ENCODE measurements at places on chromosomes 6 and 20.

DNA sequence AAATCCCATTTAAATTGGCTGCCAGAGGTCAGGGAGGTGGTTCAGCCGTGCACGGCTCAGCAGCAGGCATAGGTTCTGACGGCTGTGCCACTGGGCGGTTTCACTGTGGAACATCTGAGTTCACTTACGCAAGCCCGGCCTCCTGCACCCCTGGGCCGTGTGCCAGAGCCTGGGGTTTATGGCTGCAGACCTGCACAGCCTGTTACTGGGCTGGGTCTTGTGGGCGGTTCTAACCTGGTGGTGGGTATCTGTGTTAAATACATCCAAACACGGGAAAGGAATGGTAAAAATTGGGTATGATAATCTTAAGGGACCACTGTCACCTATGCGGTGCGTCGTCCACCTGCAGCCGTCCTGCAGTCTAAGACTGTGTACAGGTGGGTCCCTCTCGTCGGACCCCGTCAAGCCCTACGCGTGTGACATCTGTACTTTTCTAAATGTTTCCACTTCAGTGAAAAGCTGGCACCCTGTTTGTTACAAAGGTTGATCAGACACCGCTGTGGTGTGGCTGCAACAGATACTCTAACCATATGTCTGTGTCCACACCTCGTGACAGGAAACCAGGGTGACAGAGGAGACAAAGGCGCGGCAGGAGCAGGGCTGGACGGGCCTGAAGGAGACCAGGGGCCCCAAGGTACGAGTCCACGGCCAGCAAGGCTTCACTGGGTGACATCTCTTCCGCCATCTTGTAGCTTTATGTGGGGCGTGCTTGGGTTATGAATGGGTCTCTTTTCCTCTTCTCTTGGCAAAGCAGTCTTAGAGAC is 21.5 kb downstream of the COL9A3 start:
- no peak for DNase-seq

- DNase-seq = no peak
Observed at GRCh38 chr6:34412643-34413214, 13.1 kb downstream of the RPS10 start.

DNA sequence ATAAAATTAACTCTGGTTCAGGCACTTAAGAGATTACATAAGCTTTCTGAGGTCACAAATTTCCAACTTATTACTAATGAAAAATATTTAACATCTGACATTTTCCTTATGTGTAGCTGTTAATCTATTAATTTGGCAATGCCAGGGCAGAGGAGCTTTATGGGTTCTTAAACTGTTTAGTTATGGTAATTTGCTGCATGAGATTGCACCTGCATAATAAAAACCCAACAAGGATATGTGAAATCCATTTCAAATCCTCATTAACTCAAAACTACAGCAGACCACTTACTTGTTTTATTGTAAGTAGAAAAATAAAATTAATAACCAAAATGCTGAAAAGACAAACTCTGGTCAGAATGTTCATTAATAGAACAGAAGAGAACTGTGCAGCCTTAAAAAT is 98.1 kb downstream of the PREP start:
- no peak for DNase-seq

GRCh38 chr20:15848126-15848525 is 725.1 kb downstream of the KIF16B start:
- DNase-seq = no peak

- DNase-seq = no peak
Observed at GRCh38 chr20:48483334-48484066, 344.3 kb downstream of the PREX1 start.

DNA sequence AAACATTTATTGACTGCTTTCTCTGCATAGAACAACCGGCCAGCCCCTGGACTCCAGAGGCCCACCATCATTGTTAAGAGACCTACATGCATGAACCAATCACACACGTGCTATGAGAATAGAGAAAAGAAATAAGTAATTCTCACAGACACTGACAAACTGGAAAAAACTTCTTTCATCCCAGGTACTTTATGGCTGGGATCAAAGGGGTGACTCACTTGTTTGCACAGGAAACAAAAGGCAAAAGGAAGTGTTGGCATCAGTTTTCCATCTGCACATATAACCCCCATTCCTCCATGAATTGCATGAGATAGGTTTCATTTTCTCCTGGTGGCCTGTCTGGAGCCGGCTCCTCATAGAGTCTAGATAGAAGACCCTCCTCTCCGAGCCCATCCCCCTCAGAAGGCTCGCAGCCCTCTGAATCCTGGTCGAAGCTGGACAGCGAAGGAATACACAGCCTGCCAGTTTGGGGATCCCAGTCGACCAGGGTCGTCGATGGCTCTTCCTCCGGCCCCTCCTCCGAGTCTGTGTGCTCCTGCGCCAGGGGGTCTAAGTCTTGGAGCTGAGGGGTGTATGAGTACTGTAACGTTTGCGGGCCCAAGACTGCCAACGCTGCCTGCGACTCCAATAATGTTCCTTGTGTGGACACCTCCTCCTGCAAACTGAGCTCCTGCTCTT is 43.3 kb downstream of the IL20RA start:
- peak; percentile 7 for DNase-seq

- DNase-seq = no peak
Observed at GRCh38 chr20:63053432-63054102, 46.8 kb upstream of the BHLHE23 start.

- DNase-seq = no peak
Observed at GRCh38 chr6:88157106-88157505, 9.0 kb downstream of the CNR1 start.

- no peak for DNase-seq
Observed at GRCh38 chr20:60372822-60373221, 414.6 kb downstream of the CDH26 start.

GRCh38 chr6:87070741-87071140 is 24.2 kb downstream of the CGA start:
- no peak for DNase-seq

DNA sequence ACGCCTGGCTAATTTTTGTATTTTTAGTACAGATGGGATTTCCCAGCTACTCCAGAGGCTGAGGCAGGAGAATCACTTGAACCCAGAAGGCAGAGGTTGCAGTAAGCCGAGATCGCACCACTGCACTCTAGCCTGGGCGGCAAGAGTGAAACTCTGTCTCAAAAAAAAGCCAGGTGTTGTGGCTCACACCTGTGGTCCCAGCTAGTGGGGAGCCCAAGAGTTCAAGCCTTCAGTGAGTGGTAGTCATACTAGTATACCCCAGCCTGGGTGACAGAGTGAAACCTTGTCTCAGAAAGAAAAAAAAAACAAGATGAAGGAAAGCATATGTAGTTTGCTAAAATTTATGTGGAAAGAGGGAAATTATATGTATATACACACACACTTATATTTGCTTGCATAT is 20.0 kb upstream of the POU5F1 start:
- no peak for DNase-seq

DNA sequence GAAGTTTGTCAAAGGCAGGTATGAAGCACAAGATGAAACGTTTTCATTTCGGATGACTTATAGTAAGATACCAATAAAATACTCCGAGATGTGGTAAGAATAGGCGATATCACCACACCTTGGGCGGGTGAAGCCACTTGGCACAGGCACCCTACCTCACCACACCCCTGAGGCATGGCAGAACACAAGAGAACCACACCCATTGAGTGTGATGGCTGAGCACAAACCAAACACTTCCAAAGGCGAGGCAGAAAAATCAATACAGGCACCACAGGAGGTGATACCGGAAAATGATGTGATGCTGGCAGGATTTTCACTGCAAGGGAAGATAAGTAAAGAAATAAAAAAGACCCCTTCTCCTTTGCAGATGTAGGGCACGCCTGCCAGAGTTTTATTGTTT is 332.9 kb upstream of the PRDM1 start:
- DNase-seq = no peak

All from pulmonary artery endothelial cell (primary cell).